ENCODE measurements at places on chromosomes 12 and 14.

GRCh38 chr14:89406941-89407340, 10.1 kb downstream of the FOXN3 start:
- no peak for ATAC-seq

GRCh38 chr12:102010265-102010994, 51.4 kb downstream of the WASHC3 start:
- ATAC-seq: no peak

DNA sequence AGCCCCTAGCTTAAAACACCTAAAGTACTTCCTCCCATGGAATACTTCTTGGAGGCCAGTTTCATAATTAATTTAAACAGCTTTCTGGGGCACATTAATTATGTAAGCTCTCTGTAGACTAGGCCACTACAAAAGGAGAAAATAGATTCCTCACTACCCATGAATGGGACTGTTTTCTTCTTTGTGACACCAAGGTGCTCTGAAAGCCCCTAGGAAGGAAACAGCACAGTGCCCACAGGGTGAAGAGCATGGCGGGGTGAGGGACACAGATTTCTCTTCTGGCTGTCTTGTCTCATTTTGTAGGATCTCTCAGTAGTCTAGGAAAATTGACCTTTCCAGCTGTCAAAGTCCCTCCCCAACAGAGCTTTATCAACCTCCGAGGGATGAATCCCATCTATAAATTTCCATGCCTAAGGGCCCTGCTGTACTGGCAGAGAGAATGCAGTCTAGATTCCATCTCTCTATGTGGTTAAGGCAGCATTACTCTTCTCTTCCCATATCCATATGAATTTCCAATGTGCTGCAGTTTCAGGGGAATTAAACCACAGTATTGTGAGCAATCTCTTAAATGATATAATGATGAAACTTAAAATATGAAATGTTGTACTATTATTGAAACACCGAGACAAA, 183.6 kb upstream of the GRIP1 start:
- ATAC-seq: no peak

DNA sequence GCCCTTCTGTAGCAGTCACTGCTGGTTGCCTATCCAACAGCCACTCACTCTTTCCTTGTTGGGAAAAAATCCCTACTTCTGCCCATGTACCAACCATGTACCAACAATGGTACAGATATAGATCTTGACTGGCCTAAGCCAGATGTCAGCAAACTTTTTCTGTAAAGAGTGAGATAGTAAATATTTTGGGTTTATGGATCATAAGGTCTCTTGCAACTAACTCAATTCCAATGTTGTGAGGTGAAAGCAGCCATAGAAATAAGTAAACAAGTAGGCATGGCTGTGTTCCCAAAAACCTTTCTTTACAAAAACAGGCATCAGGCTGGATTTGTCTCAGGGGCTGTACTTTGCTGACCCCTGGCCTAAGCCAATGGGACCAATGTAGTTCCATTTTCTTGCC, 73.5 kb downstream of the ARMH4 start:
- no peak for ATAC-seq

DNA sequence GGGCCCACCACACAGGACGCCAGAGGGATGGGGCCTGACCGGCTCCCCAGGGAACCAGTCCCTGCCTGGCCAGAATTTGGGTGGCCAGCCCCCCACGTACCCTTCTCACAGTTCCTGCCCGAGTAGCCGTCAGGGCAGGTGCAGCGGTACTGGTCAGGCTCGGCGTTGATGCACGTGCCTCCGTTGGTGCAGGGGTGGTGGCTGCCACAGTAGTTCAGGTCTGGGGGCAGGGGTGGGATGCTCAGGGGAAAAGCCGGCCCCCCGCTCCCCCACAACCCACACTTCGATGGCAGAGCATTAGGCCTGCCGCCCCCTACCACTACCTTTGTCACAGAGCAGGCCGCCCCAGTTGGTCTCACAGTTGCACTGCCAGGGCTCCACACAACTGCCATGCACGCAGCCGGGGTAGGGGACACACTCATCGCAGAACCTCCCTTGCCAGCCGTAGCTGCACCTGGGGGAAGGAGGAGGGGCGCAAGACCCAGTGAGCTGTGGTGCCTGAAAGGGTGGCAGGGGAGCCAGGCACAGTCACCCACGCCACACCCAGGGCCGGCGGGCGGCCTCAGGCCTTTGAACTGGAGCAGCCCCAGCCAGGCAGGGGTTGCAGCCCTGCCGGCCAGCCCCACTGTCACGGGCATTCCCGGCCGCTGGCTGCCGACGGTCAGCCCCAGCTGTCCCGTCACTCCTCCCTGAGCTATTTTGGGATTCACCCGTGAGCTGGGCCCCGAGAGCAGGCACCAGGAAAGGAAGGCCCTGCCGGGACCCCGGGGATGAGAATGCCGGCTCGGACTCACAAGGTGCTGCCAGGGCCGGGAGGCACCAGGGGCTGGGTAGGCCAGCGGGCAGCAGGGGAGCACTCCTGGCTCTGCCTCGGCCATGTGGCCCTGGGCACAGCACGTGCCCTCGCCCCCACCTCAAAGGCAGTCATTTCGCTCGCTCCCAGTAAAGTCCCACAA, 16.5 kb downstream of the JAG2 start:
- no peak for ATAC-seq

- no peak for ATAC-seq
These were observed 123.5 kb upstream of the ATF1 start for GRCh38 chr12:50640321-50640939.

GRCh38 chr14:44564908-44565307, 57.8 kb upstream of the FSCB start:
- no peak for ATAC-seq
